ENCODE measurements at places on chromosomes 12 and 14.

DNA sequence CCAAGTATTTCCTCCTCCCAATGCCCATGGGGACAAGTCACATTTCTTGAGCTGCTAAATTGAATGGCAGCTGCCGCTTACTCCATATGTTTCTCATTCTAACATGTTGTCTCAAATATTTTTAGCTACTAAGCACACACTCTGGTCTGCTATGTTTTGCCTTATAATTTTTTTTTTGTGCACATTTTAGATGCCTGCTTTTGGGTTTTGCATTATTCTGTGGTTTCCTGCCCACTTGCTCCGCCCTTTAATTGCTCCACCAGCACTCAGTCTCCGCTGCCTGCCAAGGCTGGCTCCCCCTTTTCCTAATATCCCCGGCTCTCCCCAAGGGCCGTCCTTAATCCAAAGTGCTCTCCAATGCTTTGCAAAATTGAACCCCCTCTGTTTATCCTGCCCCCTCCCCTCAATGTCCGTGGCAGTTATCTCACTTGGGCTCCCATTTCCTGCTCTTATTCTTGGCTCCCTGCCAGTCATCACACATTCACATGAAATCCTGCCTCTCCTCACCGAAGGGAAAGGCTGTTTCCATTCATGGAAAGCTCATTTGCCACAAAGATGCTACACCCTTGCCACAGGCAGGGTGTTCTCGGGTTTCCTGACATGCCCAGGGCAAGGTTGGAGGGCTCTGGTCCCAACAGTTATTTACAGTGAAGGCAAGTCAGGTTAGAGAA is 79.4 kb downstream of the C12orf75 start:
- DNase-seq: no peak

- DNase-seq: no peak
Observed at GRCh38 chr14:31913370-31913769, 163.7 kb upstream of the ARHGAP5 start.

DNA sequence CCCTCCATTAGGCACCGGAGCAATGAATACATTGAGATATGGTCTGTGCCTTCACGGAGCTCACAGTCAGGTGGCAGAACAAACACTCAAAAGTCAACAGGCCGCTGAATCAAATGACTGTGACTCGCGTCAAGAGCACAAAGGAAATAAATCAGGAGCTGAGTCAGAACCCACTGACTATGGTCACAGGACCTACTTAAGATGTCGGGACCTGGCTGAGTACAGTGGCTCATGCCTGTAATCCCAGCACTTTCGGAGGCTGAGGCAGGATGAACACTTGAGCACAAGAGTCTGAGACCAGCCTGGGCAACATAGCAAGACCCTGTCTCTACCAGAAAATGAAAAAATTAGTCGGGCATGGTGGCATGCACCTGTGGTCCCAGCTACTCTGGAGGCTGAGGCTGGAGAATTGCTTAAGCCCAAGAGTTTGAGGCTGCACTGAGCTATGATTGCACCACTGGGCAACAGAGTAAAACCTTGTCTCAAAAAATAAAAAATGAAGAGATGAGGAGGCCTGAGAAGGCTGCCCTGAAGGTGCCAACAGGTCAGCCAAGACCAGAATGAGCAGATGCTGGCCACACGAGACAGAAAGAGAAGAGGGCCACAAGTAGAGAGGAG is 19.9 kb downstream of the TMEM233 start:
- DNase-seq: no peak

DNA sequence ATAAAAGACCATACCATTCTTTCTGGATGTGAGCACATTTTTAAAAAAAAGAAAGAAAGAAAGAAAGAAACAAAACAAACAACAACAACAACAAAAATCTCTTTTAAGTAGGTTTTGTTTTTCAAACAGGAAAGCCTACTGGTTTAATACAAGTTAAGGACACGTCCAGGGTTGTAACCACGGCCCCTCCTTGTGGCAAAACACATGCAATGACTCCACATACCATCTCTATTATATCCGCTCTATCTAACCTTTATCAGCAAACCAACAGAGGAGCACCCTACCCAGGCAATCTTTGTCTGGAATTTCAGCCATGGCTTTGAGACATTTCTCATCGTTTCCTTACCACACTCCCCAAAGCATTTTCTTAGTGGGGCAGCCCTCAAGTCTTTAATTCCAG is 360.5 kb upstream of the TMPO start:
- DNase-seq: peak; percentile 86

DNA sequence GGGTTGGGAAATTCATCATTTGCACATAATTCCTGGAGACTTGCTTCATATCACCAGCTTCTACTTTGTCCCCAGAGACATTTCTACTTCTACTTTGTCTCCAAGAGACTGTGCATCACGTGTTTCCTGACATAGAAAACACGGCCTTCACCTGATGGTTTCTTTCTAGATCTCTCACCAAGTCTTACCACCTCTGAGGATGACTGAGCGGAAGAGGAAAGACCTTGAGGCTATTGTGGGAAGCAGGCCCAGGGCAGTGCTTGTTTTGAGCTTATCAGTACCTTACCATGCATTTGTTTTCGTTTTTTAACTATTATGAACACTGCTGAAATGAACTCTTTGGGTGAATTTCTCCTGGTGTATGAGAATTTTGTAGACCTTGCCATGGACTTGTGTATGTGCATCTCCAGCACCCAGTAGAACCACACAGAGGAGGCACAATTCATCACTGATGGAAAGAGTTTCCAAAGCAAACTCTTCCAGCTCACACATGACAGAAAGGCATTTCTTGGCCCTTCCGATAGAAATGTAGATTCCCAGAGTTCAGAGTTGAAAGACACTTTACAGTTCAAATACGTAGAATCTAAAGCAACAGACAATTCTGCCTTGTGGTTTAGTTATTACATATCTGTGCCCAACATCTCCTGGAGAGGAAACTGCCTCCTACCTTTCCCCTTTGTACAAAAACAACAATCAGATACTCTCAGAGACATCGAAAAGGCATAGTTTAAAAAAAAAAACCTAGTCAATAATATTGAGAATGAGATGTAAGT is 434.7 kb downstream of the FUT8 start:
- no peak for DNase-seq

GRCh38 chr12:7542813-7543212 is 39.2 kb upstream of the CD163 start:
- DNase-seq: no peak

- no peak for DNase-seq
Observed at GRCh38 chr14:38233218-38233617, 22.7 kb downstream of the CLEC14A start.

DNA sequence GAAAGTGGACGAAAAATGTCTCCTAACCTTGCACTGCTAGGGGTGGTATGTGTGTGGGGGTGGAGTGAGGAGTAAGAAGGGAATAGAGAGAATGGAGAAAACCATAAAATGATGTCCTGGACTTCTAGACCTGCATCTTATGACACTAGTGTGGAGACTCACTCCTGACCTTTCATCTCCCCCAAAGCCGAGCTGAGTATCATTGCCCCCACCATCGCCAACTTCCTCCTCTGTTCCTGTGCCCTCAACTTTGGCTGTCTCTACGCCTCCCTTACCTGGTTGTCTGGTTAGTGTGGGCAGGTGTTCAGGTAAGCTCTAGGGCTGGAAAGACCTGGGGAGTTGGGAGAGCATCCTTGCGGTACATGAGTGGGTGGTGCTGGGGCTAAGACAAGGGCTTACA is 4.5 kb upstream of the KLHL33 start:
- no peak for DNase-seq

DNA sequence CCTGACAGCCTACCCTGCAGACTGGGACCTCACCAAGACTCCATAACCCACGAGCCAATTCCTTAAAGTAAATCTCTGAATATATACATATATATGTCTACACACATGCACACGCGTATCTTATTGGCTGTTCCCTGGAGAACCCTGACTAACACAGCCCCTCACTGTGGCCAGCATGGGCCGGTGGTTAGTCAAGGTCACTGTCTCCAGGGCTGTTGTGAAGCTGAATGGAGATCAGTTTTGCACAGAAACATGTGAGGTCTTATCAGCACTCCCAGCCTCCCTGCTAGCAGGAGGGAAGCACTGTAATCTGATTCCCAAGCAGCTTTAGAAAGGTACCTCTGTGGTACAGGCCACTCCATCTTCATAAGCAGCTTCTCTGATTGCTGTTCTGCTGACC is 46.6 kb upstream of the PLEKHG6 start:
- peak; percentile 84 for DNase-seq

DNA sequence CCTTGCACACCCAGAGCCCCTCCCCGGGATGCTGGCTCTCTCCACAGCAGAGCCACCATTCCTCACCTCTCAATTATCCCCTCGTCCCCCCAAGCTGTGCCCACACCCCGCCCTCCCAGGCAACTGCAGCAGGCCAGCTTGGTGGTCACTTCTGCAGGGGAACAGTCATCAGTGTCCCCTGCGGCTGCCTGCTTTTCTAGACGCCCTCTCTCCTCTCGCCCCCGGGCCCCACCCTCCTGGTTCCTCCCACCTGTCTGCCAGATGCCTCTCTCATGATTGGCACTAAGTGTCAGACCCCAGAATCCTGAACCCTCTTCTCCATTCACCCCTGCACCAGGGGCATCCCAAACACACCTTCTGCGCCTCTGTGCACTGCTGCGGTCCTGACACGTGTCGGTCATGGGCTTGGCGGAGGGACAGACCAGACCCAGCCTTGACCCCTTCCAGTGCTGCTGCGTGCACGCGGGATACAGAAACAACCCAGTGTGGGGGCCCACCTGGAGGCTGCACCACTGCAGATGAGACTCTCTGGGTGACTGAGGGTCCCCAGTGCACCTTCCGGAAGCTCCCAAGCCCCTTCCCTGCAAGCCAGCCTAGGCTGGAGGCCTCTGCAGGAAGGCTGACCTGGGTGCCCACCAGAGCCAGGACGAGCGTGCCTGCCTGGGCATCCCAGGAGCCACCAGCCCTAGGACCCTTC is 99.5 kb downstream of the SETD3 start:
- no peak for DNase-seq

GRCh38 chr12:120221576-120221900 is 20.6 kb upstream of the RPLP0 start:
- no peak for DNase-seq

GRCh38 chr12:26896913-26897312 is 40.9 kb downstream of the INTS13 start:
- no peak for DNase-seq

- no peak for DNase-seq
Observed at GRCh38 chr12:9792961-9793617, 32.4 kb upstream of the CD69 start.

- no peak for DNase-seq
Observed at GRCh38 chr12:31524791-31525495, 66.0 kb downstream of the DENND5B start.

- DNase-seq: peak; percentile 91
Observed at GRCh38 chr14:101761032-101761880, at the start of gene PPP2R5C. Gene PPP2R5C, plus strand, starts transcription at chr14:101761709. Its CDS starts 185 bp downstream, at chr14:101761894.

GRCh38 chr12:50725011-50725942 is 38.6 kb upstream of the ATF1 start:
- DNase-seq: no peak

DNA sequence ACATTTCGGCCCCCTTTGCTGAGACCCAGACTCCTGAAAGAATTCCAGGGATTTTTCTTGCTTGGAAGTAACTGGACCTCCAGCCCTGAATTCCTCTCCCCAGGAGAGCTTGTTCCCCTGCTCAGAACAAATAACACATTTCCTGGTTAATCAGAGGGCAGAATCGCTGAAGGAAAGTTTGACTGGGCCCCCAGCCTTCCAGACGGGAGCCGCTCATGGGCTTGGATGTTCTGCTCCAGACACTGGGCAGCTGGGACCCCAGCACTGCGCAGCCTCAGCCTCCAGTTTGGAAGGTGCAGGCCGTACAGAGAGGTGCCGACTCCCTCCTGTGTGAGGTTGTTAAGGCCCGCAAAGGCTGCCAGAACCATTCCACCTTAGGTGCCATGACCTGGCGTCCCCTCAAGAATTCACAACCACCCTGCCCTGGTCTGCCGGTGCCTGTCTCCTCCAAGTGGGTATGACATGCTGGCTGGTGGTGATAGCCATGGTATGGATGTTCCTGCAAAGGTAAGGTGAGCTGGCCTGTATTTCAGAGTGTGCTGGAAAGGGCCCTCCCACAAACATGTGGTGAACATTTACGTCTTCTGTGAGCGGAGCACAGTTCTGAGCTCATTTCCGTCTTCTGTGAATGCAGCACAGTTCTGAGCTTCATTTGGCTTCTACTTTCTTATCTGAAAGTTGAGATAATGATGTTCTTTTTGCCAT is 5.1 kb upstream of the LTBP2 start:
- DNase-seq: peak; percentile 73

- DNase-seq: no peak
Observed at GRCh38 chr14:55843718-55844403, 263.9 kb downstream of the KTN1 start.

DNA sequence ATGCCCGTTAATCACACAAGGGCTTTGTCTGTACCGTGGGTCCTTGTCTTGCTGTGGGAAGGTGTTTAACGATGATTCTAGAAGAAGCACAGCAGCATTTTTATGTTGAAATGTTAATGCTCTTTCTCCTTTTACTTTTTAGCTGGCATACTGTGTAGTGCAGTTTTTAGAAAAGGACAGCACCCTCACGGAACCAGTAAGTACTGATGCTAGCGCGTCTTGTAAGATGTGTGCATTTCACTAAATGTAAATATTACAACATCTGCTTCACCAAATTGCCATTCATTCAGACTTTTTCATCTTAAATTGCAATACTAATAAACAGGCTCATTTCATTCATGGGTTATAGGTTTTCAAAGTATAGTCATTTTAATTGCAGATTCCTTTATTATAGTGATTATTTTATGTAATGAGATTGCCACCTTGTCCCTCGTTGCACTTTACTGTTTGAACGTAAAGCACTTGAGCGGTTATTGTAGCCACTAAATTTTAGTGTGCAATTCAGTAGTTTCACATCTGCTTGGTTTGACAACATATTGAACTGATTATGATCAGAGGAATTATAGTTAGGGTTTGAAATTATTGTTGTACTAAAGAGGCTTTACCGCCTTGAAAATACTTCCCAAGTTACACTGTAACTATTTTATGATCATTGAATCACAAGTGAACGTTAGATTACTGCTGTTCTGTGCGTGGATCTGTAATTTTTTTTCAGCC is 69.8 kb upstream of the DYNC1H1 start:
- no peak for DNase-seq

GRCh38 chr14:93734086-93734822 is 54.0 kb downstream of the PRIMA1 start:
- peak; percentile 38 for DNase-seq

GRCh38 chr14:62117010-62117750 is 355.0 kb downstream of the SNAPC1 start:
- DNase-seq: peak; percentile 98

DNA sequence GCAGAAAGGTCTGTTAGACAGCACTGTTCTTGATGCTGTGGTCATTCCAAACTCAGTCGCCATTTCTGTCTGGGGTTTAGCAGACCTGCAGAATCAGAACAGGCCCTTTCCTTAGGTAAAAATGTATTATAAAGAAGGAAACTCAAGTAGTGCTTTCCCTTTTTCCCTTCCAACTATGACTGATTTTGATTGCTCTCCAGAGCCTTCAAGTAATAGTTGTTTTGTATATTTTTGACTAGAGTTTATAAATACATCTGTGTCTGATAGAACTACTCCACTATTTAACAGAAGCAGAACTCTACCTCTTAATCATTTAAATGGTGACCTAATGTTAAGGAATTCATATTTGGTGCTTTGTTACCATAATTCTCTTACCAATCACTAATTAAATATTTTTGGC is 74.0 kb downstream of the WNK1 start:
- no peak for DNase-seq

GRCh38 chr12:11853126-11853525 is 203.7 kb downstream of the ETV6 start:
- no peak for DNase-seq

GRCh38 chr12:110638796-110639195 is 24.9 kb downstream of the TCTN1 start:
- DNase-seq: no peak

GRCh38 chr12:102475355-102475754 is 5.0 kb downstream of the IGF1 start:
- no peak for DNase-seq

Data from mesendoderm (in vitro differentiated cells).